Stimulated activated CD8-positive, alpha-beta memory T cell treated with anti-CD3 and anti-CD28 coated beads, Interleukin-7, amount 100 ng/mL, for 48 hours (primary cell): ENCODE measurements at places on chromosomes 2 and 18.
A peak's percentile ranks its signal among the peaks of the same experiment; 100 is the strongest.

DNA sequence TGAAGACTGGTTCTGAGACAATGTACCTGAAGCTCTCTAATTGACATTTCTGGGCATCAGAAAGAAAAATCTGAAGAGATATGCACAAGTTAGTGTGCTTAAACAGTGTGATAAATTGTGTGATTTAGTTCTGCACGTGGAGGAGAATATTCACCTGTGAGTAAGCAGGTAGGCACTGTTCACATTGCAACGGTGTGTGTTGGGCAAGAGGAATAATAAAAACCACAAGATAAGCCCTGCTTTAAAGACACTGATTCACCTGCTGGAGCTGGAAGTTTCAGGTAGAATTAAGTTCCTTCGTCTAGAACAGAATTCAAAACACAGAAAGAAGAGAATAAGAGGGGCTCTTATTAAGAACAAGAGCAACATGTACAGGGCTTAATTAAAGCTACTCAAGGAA is 864.3 kb upstream of the SOX11 start:
- DNase-seq: no peak

GRCh38 chr2:42844901-42845821 is 52.8 kb upstream of the HAAO start:
- no peak for DNase-seq

DNA sequence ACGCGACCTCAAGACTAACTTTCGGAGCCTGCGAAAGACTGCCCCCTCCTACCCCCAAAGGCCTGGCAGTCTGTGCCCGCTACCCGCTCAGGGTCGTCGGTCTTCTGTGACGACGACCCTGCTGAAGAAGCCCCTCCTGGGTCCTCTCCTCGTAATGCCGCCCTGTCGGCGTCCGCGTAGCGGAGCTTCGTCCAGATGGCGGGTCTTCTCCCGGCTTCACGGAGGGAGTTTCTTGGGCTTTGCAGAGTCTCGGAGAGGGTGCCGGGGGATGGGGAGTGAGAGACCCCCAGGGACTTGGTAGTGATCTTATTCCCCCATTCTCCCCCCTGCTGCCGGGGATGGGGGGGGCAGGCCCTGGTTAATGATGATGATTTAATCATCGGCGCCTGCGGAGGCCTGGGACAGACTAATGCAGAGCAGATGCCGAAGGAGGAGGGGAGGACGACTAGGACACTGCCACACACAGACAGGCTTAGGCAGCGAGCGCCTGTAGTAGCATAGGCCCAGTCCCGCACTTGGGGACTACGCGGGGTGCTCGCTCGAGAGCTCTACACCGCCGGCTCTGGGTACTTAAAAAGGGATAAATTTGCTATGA is 528 bp upstream of the PCGF1 start:
- DNase-seq: no peak

- no peak for DNase-seq
Measured at GRCh38 chr18:61169386-61169785, 163.8 kb upstream of the CDH20 start.

GRCh38 chr2:232073026-232073425 is 111.5 kb downstream of the DIS3L2 start:
- no peak for DNase-seq

DNA sequence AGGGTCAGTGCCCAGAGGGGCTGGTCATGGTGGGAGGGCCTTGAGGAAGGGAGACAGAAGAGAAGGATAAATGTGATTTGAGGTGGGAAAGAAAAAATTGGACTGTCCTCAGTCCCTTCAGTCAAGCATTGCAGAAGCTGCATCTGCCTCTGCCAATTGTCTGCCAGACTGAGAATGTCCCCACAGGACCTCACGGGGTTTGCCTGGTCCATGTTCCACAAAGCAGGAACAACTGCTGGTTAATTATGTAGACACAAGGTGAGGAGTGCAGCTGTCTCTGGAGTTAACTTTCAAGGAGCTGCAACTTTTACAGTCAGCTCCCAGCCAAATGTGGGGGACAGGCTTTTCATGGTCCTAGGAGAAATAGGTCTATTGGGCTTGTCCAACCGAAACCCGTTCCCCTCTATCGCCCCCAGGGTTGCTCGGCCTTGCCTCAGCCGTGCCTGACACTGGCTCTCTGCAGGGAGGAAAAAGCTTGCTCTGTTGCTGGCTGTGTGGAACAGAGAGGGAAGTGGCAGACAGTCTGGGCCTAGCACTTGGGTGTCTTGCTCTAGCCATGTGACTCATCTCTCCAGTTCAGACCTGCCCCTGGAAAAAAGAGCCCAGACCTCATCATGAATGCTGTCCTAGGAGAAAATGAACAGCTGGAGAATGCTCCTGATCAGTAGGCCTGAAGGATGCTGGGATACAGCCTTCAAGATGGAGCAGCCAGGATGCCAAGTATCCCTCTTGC is 31.1 kb upstream of the PAX8 start:
- no peak for DNase-seq

GRCh38 chr2:168928113-168928831 is 27.2 kb downstream of the G6PC2 start:
- no peak for DNase-seq

- DNase-seq: no peak
Measured at GRCh38 chr2:215486291-215487001, 50.6 kb upstream of the FN1 start.

- no peak for DNase-seq
Measured at GRCh38 chr18:3281456-3282400, 19.8 kb downstream of the MYL12B start.

DNA sequence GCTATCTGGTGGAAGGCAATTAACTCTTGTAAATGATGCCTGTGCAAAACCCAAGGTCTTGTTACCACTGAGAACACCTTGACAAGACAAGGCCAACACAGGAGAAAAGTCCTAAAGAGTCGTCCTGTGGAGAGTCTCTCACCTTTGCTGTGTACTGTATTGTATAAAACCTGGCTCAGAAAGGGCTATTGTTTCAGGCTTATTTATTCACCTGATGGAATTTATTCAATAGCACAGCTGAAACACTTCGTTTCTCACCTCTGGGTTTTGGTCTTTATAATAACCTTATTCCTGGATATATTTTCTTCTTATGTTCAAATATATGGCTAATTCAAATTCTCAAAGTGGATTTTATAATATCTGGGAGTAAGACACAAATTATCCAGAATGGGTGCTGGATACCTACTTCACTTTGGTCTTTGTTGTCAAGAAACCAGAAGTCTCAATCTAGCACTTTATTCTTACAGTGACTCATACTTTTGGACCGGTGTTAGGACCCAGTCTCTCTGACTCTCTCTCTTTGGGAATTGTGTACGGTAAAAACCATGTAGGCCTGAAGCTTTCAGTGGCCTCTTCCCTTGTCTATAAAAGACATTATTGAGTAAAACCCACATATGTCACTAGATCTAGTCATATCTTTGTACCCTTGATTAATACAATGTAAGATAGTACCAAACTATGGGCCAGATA is 16.1 kb upstream of the STAT4 start:
- DNase-seq: no peak

DNA sequence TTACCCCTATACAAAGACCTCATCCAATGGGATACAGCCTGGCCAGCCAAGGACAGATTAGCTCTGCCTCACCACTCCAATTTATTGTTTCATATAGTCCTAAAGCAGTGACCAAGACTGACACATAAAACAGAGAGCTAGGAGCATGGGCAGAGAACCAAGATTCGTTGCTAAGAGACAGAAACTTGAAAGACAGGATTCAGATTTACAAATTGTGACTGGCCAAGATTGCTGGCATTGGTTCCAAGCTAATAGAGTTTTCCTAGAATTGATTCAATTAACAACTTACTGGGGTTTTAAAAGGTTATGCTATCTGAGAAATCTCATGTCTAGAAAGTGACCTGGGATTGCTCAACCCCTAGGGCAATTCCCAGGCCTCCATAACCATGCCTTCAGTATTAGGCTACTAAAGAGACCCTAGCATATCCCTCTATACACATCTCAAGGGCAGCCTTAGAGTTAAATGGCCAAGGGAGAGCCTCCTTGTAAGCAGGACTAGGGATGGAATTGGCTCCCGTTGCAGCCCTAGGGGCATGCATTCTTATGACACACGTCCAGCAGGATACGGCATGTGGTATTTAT is 75.6 kb downstream of the ICOS start:
- no peak for DNase-seq

GRCh38 chr2:32496662-32497061 is 131.2 kb upstream of the TTC27 start:
- DNase-seq: no peak

GRCh38 chr18:37502036-37502435 is 63.6 kb downstream of the CELF4 start:
- DNase-seq: no peak

DNA sequence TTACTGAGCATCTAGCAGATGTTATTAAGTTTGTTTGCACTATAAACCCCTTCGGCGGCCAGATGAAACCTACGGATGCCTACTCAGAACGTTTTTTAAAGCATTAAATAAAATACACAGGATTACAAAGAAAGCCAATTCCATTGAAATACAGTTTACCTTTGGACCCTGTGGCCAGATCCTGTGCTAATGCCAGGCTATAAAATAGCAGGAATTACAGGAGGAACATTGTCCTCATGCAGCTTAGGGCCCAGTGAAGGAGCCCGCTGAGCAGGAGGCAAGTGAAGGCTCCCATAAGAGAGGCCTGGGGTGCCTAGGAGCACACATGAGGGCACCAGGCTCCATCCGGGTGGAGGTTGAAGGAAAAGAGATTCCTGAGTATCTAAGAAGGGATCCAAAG is 310.4 kb downstream of the MTX2 start:
- no peak for DNase-seq

DNA sequence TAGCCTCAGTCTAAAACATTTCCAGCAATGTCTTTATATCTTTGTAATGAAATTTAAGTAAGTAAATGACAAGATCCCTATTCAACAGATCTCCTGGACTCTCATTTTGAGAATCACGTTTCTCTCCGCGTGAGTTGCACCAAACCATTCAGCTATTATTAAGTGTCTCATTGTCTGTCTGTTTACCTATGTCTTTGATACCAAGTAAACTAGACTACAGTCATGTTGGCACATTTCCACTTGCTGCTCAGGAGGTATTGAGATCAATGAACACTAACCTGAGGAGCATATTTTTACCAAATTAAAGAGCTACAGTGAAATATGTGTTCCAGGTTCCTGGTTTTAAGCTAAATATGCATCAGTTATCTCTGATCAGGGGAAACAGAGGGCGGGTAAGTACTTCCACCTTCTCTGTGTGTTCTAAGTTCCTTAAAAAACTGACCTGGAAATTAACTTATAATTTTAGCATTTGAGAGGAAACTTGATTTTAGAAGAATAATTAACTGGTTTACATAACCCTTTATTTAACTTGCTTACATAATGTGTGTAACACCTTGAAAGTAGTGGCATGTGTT is 125.8 kb downstream of the OSBPL6 start:
- no peak for DNase-seq

- no peak for DNase-seq
Measured at GRCh38 chr18:33660696-33661310, 82.8 kb downstream of the ASXL3 start.

DNA sequence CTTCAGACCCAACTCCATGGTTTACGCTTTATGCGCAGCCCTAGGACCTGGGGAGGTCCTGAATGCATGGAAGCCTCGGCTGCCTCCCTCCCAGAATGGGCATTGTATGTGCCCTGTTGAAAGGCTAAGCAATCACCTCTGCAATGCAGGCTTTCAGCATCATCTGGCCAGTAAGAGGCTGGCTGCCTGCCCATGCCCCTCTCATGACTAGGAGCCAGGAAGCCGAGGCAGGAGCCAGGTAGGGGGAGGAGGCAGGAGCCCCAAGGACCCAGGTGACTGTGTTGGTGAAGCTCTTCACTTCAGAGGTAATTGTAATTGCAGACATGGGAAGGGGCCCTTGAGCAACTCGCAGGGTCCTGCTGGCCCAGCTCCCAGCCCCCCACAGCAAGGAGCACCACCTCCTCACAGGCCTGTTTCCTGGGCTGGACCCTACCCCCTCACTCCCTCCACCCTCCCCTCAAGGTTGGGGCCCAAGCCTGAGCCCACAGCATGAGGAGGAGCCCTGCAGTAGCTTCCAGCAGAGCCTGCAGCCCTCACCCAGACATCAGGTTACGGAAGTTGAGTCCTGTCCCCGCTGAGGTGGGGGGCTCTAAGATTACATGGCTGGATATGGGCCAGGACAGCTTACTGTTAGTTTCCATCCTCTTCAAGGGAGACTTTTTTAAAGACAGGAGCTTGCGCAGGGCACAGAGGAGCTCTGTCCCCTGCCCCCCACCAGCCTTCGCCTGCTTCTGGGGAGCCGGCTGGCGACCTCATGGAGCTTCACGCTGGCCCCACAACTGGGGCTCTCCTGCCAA is 21.9 kb downstream of the CRACDL start:
- DNase-seq: no peak

DNA sequence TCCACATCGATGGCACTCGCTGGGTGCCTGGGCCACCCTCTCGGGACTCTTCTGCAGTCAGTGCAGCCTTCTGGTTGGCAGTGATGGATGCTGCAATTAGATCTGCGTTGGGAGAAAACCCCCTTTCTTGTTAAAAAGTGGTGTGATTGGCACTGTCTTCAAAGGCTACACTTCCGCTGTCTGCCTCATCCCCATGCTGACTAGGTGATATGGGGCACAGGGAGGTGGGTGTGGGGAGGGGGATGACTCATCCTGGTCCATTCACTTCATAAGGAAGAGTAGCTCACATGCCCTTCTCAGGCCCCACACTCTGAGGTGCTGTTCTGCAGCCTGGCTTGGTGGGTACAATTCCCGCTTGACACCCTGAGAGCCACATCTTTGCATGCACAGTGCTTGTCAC is 77.4 kb downstream of the THNSL2 start:
- no peak for DNase-seq

GRCh38 chr2:224611938-224612337 is 26.8 kb upstream of the CUL3 start:
- DNase-seq: no peak

- no peak for DNase-seq
Measured at GRCh38 chr2:237708961-237709360, 81.6 kb downstream of the LRRFIP1 start.

- DNase-seq: peak; percentile 79
Measured at GRCh38 chr2:25215948-25216679, 47.7 kb upstream of the POMC start.

GRCh38 chr2:15674637-15675455 is 83.2 kb downstream of the DDX1 start:
- DNase-seq: no peak

DNA sequence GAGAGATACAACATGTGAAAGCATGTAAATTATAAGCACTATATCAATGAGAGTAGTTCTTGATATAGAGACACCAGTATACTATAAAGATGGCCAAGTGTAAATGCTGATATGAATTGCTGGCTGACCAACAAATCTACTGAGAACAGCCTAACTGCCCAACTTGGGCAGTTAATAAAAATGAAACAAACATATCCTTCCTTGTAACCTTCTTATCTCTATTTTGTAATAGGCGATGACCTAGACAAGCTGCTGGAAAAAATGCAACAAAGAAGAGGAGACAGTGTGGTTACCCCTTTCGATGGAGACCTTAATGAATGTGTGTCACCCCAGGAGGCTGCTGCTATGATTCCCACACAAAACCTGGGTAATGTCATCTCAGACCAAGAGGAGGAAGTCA is 148.7 kb downstream of the ESCO1 start:
- DNase-seq: no peak
